ENCODE measurements at places on chromosomes 5 and 9.
A peak's percentile ranks its signal among the peaks of the same experiment; 100 is the strongest.

DNA sequence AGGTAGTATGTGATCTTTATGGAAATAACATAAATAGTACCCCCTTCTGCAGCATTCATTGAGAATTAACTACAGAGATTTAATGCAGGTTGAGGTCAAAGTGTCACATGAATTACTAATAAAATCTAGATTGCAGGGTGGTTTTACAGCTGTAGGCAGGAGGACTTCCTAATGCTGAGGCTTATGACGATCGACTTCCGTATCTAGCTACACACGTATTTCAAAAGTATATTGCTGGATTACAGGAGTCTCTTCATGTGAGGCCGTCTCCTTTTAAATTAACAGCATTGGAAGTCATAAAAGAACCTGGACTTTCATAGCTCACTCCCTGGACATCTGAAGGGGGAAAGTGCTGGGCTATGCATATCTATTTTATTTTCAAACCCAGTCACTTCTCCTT lies 180.9 kb downstream of the OSTF1 start:
- DNase-seq: no peak

- no peak for DNase-seq
Observed at GRCh38 chr9:14205463-14205862, 108.5 kb downstream of the NFIB start.

DNA sequence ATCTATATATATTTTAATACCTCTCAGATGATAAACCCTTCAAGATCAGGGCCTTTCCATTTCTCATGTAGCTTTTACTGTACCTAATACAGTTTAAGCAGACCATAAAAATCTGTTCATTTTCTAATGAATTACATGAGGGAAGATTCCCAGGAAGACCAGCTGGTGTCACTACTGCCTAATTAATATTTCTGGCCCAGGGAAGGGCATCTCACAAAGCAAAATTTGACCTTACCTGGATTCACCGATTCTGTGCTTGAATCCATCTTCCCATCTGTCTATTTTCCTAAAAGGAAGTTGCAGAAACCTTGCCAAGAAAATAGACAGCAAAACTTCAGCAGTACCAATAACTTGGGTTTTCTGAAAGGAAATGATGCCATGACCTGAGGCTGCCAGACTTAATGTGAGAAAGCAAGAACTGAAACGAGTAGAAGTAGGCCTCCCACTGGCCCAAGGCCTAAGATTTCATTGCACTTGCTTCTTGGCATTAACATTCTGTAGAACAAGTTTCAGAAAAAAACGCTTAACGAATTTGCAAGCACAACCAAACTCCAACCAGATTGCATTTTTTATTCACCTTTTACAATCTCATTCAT lies 83.0 kb upstream of the GLIS3 start:
- peak; percentile 44 for DNase-seq

- no peak for DNase-seq
Observed at GRCh38 chr5:36367524-36367923, 65.8 kb upstream of the RANBP3L start.

GRCh38 chr5:56011835-56012234 lies 17.1 kb upstream of the IL6ST start:
- DNase-seq: no peak

DNA sequence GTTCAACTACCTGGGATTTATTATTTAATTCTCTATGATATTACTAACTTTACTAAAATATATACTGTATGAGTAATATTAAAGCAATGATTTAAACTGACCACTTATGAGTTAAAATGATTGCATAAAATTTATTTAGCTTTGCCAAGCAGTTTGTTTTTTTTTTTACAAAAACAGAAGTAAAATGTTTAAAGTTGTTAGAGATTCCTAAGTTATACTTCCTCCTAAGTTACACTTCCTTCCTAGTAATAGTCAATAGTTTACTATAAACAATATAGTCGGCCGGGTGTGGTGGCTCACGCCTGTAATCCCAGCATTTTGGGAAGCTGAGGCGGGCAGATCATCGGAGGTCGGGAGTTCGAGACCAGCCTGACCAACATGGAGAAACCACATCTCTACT lies 23.7 kb upstream of the LRRC19 start:
- no peak for DNase-seq

DNA sequence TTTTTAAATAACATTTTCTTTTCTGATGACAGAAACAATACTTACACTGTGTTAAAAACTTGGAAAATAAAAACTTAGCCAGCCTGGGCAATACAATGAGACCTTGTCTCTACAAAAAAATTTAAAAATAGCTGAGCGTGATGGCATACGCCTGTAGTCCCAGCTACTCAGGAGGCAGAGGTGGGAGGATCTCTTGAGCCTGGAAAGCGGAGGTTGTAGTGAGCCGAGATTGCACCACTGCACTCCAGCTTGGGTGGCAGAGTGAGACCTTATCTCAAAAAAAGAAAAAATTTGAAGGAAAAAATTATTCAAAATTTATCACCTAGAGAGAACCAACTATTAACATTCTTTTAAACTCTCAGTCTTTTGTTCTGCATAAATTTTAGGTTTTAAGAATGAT lies 4.9 kb upstream of the CMYA5 start:
- no peak for DNase-seq

GRCh38 chr5:41057231-41057630 lies 13.9 kb downstream of the MROH2B start:
- DNase-seq: no peak

- no peak for DNase-seq
Observed at GRCh38 chr5:108696951-108697715, 50.6 kb upstream of the FER start.

GRCh38 chr5:157993201-157993600 lies 134.3 kb upstream of the CLINT1 start:
- DNase-seq: no peak

DNA sequence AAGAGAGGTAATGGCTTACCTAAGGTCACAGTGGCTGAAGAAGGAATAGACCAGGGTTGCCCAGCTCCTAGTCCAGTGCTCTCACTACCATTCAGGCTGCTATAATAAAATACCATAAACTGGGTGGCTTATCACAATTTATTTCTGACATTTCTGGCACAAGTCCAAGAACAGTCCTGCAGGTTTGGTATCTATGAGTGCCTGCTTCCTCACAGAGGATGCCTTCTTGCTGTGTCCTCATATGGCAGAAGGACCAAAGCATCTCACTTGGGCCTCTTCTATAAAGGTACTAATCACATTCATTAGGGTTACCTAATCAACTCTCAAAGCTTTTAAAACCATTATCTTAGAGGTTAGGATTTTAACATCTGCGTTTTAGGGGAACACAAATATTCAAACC lies 17.2 kb downstream of the STARD4 start:
- no peak for DNase-seq

GRCh38 chr9:121858788-121859187 lies 207.4 kb downstream of the DAB2IP start:
- no peak for DNase-seq

GRCh38 chr5:6188344-6188743 lies 190.0 kb downstream of the MED10 start:
- no peak for DNase-seq

Measured in LoVo (cell line).